Activated CD4-positive, CD25-positive, alpha-beta regulatory T cell treated with anti-CD3 and anti-CD28 coated beads, Interleukin-2, amount 50 U/mL, for 16 hours (primary cell): ENCODE measurements at places on chromosomes 6 and 20.

GRCh38 chr6:151374036-151374683, 17.2 kb downstream of the ZBTB2 start:
- no peak for DNase-seq

GRCh38 chr6:138404666-138405337, 779 bp downstream of the HEBP2 start:
- DNase-seq, result no peak

- DNase-seq, result no peak
Measured at GRCh38 chr20:38818113-38819065, 12.9 kb downstream of the PPP1R16B start.

DNA sequence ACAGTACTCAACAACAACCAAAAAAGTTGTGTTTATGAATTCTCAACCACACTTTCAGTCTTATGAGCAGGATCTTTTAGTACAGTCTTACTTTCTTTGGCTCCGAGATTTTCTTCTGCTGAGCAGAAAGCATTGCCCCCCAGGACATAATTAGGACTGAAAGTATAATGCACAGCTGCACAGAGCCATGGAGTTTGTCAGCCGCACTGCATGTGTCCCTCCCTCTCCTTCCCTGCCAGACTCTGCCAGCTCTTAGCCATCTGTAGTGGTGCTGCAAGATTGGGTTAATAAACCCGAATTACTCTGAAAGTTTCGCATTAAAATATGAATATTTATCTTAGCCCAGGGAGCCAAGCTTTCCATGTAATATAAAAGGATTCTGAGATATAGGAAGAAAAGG, 179.6 kb upstream of the PTCHD4 start:
- no peak for DNase-seq

- DNase-seq, result no peak
Measured at GRCh38 chr20:51258582-51259165, 235.8 kb upstream of the KCNG1 start.

DNA sequence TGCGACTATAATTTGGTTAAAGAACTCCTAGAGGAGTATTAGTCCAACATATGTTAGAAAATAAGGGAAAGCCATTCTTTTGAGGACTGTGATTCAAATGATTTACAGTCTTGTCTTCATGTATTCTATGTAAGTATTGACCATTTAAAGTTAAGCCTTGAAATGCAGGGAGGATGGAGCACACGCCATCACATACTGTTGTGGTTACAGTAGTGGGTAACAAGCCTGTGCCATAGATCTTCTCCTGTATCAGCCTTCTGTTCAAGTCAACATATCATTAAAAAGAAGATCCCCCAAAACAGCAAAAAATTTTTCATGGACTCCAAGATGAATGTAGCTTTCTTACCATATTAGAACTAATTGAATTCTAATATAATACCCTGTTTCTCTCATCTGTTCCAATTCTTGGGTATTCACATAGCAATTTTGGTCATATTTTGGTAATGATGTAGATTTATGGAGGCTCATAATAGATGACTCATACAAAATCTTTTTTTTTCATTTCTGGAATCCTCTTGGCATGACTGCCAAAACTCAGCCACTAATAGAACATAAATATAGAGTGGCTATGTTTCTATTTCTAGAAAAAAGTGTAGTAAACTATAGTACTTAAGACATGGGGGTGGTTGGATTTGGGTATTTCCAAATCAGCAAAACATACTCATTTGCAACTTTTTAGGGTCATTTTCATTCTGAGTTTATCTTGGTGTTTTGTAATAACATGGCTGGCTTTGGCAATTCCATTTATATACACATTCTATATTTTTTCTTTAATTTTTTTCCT, 413.5 kb downstream of the BCKDHB start:
- DNase-seq, result no peak

DNA sequence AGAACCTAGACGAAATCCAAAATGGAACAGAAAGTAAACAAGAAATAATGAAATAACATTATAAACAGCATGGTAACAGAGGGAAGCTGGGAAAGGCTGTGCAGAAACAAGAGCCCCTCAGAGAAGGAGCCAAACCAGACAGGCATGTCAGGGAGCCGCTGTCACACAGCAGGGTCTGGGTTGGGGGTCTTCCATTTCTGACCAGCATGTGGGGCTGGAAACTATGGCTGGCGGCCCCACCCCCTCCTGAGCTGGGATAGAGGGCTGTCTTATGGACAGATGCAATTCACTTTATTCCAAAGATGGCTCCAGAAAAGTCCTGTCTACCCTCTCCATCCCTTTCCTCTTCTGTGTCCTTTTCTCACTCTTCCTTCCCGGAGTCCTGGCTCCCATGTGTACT, 27.3 kb downstream of the C6orf89 start:
- no peak for DNase-seq

- DNase-seq, result no peak
Measured at GRCh38 chr6:3208098-3208774, 19.2 kb downstream of the TUBB2B start.
